ENCODE measurements at places on chromosomes 6 and 20. TPM values are rescaled to one million over a fixed set of nuclear protein-coding genes. Genes with fewer than 3 reads are reported as not detected.

BPIFA1 gene
- not detected for total RNA-seq

MYLK4 gene
- 0.12 TPM for total RNA-seq

CTCFL gene
- not detected for total RNA-seq

OR2B6 gene
- 0.14 TPM for total RNA-seq

BANF2 gene
- not detected for total RNA-seq

GATA5 gene
- 0.37 TPM for total RNA-seq
